NCI-H1436 treated with DMSO at 0.1 percent for 48 hours (cell line): ENCODE measurements at places on chromosomes 4 and X.
A peak's percentile ranks its signal among the peaks of the same experiment; 100 is the strongest.

GRCh38 chr4:40216622-40217366 is 20.0 kb downstream of the RHOH start:
- no peak for DNase-seq

DNA sequence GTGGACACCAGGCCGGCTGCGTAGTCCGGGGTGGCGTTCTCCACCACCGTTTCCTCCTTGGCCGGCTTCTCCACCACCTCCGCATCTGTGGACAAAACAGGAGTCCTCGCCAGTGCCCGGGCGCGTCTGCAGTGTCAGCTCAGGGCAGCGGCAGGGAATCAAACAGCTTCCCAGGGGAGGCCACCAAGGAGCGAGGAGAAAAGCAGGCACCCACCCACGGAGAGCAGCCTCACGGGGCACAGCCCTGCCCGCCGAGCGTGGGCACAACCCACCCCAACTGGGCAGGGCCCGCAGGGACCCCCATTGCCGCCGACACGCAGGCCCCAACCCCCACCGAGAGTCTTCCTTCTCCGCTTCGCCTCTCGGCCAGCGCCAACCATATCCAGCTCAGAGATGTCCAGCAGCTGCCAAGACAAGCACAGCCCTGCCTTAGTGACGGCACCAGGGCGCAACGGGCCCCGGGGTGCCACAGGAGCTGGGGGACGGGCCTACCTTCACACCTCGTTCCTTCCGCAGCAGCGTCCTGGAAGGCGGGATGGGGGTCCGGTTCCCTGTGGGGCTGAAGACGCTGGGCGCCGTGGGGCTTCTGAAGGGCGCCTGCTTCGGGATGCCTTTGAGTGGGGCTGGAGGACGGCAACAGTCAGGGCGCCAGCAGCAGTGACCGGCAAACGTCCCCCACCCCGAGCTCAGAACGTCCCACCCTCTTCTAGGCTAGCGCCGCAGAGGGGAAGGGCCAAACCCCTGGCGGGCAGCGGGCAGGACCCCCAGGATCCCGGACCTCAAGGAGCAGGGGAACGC is 22.8 kb downstream of the NELFA start:
- no peak for DNase-seq

GRCh38 chr4:8025668-8026067 is 86.0 kb upstream of the AFAP1 start:
- DNase-seq: no peak

DNA sequence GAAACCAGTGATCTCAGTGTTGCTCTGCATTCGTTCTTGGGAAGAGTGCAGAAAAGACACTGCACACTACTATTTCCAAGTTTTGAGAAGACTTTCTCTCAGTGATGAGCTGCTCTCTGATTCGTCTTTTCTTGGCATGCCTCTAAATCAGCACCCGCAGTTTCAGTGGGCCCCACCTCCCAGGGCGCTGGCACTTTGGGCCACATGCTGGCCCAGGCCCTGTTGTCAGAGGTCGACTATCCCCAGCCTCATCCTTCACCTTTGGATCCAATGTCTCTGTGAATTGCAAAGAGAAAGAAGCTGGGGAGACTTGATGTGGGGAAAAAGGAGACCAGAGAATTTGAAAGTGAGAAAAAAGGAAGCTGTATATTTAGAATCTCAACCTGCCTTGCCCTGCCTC is 644.1 kb upstream of the PITX2 start:
- DNase-seq: no peak

DNA sequence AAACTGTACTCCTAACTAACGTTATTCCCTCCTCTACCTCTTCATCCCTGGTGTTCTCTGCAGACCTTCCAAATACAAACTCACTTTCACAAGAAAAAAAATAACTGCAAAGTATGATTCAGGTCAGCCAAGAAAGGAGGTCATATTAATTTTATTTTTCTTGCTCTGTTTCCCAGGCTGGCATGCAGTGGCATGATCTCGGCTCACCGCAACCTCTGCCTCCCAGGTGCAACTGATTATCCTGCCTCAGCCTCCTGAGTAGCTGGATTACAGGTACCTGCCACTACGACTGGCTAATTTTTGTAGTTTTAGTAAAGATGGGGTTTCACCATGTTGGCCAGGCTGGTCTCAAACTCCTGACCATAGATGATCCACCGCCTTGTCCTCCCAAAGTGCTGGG is 156.6 kb downstream of the CHIC2 start:
- no peak for DNase-seq

DNA sequence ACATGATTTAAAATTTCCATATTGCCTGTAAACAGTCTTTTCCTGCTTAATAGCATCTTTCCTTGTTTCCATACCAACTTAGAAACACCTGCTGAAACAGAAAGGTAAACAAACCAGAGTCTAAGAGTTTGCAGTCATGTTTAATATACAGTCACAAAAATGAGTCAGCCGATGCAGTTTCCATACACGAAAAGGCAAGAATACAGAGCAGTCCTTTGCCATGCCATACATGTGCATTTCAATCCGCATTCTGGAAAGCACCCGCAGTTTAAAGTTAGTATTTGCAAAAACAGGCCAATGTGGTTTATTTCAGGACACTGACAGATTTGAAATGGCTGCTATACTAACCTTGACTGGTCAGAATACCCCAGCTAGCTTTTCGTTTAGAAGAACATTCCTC is 32.1 kb downstream of the ASB5 start:
- no peak for DNase-seq

GRCh38 chr4:88285235-88285653 is 883 bp upstream of the PPM1K start:
- no peak for DNase-seq

- no peak for DNase-seq
Observed at GRCh38 chr4:184064877-184065276, 152.8 kb downstream of the ENPP6 start.

GRCh38 chr4:126899331-126899801 is 733.4 kb upstream of the INTU start:
- no peak for DNase-seq

DNA sequence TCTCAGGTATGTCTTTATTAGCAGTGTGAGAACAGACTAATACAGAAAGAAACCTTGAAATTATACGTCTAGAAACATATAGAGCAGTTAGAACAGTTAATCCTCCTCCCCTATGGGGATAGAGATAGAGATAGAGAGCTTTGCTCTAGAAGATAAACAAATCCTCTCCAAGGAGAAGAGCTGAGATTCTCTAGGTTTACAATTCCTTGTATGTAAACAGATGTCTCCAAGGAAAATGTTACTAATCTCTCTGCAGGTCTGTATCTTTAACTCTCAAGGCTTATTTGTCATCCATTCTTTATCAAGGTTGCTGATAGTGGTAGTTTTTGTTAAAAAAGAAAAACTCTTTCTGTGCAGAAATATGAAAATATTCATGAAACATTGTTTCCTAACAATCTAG is 282.1 kb upstream of the GIMD1 start:
- DNase-seq: no peak

DNA sequence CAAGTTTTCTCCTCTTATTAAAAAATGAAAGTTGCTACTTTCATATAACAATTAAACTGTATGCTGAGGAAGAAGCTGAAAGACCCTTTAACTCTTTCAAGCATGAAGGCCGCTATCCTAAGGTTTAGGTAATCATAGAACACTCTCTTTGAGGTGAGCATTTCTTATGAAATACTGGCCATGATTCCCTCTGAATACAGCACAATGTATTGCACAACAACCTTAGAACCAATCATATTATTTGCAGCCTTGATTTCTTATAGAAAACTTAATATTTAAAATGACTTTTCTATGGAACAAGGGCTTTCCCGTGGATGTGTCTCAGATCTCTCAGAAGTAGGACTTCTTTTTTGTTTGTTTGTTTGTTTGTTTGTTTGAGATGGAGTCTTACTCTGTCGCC is 333.4 kb upstream of the TEX13C start:
- no peak for DNase-seq

DNA sequence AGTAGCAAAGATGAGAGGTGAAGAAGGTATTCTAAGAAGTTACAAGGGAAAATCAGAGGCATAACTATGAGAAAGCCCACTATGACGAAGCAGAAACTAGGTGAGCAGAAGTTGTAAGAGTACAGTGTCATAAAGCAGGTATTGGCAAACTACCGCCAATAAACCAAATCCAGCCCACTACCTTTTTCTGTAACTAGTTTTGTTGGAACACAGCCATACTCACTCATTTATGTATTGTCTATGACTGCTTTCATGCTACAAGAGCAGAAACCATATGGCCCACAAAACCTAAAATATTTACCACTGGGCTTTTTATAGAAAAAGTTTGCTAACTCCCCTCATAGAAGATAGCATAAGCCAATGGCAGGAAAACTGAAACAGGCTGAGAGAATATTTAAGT is 31.8 kb upstream of the ZCCHC13 start:
- no peak for DNase-seq

- DNase-seq: no peak
Observed at GRCh38 chr4:39452153-39452859, 6.4 kb downstream of the RPL9 start.

DNA sequence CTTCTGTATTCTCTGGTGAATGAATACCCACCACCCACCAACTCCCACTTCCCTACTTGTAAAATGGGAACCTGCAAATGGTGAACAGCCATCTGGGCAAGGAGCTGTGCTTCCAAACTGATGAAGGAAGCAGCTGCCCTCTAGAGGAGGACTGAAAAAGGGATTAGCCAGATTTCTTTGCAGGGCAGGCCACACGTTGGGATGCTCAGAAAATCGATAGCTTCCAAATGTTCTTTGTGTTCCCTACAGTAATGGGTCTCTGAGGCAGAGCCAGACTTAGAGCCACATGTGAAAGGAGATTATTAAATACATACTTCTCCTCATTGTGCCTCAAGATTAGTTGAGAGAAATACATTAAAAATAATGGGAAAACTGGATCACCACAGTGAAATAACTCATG is 39.3 kb upstream of the LPAR4 start:
- no peak for DNase-seq

- no peak for DNase-seq
Observed at GRCh38 chr4:47839259-47839658, 1.4 kb upstream of the CORIN start.

DNA sequence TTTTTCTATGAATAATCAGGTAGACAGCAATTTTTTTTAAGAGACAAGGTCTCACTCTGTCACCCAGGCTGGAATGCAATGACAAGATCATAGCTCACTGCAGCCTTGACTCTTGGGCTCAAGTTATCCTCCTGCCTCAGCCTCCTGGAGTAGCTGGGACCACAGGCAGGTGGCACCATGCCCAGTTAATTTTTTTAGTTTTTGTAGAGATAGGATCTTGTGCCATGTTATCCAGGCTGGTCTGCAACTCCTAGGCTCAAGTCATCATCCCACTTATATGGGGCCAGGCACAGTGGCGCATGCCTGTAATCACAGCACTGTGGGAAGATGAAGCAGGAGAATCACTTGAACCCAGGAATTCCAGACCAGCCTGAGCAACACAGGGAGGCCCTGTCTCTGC is 26.8 kb downstream of the AFAP1 start:
- no peak for DNase-seq

DNA sequence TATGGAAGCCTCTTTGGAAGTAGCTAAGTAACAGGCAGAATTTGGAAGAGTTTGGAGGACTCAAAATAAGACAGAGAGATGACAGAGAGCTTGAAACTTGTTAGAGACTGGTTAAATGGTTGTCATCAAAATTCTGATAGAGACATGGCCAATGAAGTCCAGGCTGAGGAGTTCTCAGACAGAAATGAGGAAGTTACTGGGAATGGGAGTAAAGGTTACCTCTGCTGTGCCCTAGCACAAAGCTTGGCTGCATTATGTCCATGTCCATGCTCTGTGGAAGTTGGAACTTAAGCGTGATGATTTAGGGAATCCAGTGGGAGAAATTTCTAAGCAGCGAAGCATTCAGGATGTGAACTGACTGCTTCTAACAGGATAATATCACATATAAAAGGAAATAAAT is 146.2 kb upstream of the NDST4 start:
- DNase-seq: no peak

DNA sequence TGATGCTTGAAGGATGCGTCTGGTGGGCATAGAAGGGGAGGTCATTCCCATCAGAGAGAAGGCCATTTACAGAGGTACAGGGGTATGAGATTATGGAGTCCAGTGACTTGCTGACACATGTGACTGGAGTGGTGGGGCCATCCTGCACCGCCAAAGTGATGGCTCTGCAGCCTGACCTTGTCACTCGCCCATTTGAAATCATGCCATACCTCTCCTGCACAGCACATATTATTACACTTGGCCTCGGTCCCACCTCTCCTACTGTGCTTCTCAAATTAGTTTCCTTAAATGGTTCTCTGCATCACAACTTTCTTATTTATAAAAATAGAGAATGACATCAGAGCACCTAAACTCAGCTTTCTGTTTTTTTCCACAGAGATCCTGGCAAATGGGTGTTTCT is 60.7 kb upstream of the HAND2 start:
- DNase-seq: no peak

GRCh38 chr4:159446266-159446976 is 343.5 kb downstream of the RAPGEF2 start:
- DNase-seq: peak; percentile 34

- no peak for DNase-seq
Observed at GRCh38 chrX:46036508-46036907, 508.7 kb downstream of the ZNF674 start.

DNA sequence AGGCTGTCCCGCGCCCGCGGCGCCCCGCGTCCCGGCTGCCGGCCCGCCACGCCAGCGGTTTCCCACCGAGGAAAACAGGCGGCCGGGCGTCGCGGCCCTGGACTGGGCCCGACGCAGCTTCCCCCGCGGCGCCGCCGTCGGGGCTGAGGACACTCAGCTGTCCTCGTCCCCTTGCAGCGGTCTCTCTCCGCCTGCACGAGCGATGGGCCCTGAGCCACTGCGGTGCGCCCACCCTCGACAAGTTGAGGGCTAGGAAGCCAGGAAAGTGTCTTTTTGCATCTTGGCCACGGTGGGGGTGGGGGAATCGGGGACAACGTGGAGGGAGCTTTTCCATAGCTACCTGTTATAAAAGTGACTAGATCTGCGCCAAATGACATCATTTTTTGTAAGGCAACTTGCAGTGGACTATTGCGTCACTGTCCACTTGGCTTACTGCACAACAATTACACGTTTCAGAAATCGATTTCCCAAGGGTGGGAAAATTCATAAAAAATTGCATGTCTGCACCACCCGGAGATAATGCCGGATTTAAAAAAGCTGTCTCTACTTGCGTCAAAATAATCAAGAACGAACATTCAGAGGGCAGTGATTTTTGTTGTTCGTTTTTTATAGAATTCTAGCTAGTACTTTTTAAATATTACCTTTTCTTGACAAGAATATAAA is 1.1 kb downstream of the KLHL15 start:
- no peak for DNase-seq

DNA sequence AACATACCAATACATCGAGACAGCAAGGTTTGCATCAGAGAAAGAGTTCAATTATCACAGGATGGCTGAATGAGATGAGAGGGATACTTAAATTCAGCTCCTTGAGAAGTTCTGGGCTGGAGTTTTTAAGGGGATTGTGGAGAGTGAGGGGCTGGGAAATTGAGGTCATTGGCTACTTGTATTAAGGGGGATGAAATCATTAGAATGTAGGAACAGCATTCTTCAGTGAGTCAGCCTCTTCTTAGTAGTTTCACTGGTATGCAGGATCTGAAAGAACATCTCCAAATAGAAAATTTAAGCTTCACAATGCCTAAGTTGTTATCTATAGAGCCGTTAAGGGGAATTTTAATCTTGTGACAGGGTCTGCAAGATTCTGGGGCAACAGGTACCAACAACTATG is 211.6 kb upstream of the TAPT1 start:
- no peak for DNase-seq
